Aorta (tissue), 5 donors: ENCODE measurements at places on chromosomes 5 and 9.

- H3K4me3 ChIP-seq, result no peak overlapping the region
- no peak for DNase-seq
- H3K27me3 ChIP-seq, result no peaks in the 10 kb centered on the region
- H3K4me1 ChIP-seq, result no peaks in the 10 kb centered on the region
Observed at GRCh38 chr5:29822521-29822920, 1371.0 kb upstream of the CDH6 start.

GRCh38 chr5:58183078-58183785, 276.7 kb downstream of the PLK2 start:
- H3K4me1 ChIP-seq, result peaks cover 3% of the 10 kb centered on the region
- no peaks in the 10 kb centered on the region for H3K27me3 ChIP-seq

- no peak overlapping the region for H3K4me3 ChIP-seq
- no peaks in the 10 kb centered on the region for H3K36me3 ChIP-seq
- no peak for DNase-seq
- H3K27ac ChIP-seq, result no peak overlapping the region
Observed at GRCh38 chr5:4549351-4549750, 590.8 kb upstream of the ADAMTS16 start.

DNA sequence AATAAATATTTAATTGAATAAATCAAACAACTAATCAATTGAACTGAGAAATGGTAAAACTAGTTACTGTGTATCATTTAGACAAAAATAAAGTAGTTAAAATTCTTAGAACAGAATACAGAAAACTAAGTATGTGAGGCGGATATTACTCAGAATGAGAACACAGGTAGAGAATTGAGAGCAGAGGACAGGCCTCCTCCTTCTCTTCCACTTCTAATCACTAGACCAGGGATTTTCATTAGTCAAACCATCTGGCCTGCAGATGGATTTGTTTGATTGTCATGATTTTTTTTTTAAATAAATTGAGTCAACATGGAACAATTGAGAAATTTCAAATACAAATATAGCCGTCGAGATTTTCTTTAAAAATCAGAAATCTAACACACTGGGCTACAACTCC, 198.6 kb upstream of the HMHB1 start:
- H3K36me3 ChIP-seq, result no peaks in the 10 kb centered on the region
- no peak overlapping the region for H3K4me3 ChIP-seq
- no peaks in the 10 kb centered on the region for H3K4me1 ChIP-seq
- H3K27ac ChIP-seq, result no peak overlapping the region
- no peaks in the 10 kb centered on the region for H3K27me3 ChIP-seq
- DNase-seq, result no peak
